ENCODE measurements at places on chromosomes 2 and 18. TPM values are rescaled to one million over a fixed set of nuclear protein-coding genes. Genes with fewer than 3 reads are reported as not detected.

- no peak for ATAC-seq
These were observed 210.8 kb downstream of the DYSF start for GRCh38 chr2:71664161-71664560.

- ATAC-seq, result no peak
These were observed 6.9 kb upstream of the ZEB2 start for GRCh38 chr2:144526831-144527230.

Gene MRPL30
- 62.5 TPM for total RNA-seq

Gene NEU2
- not detected for total RNA-seq

Gene SKA1
- 16.8 TPM for total RNA-seq
